SK-N-DZ (cell line): ENCODE measurements at places on chromosomes 12 and 14.

DNA sequence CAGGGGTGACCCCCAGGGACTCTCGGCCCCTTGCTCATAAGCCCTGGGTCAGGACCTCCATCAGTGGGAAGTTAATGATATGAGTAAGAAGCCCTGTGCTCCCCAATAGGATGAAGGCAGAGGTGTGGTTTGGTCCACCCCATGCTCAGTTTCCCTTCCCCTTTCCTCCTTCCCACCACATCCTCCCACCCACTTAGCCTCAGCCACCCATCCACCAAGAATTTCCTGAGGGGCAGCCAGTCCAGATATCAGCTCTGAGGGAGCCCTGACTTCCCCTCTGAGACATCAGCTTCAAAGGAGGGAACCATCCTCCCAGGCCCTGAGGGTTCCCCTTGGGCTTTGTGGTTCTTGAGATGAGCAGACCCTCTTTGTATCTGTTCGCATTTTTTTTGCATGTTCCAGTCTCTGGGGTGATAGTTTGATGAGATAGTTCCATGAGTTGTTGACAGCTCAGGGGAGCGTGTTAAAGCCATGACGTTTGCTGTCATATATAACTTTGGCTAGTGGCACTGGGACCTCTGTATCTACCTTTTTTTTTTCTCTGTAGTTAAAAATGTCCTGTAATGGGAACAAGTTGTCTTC, 71.2 kb downstream of the LGMN start:
- DNase-seq, result no peak

GRCh38 chr12:2535583-2536204, 259.1 kb upstream of the FKBP4 start:
- DNase-seq, result no peak

DNA sequence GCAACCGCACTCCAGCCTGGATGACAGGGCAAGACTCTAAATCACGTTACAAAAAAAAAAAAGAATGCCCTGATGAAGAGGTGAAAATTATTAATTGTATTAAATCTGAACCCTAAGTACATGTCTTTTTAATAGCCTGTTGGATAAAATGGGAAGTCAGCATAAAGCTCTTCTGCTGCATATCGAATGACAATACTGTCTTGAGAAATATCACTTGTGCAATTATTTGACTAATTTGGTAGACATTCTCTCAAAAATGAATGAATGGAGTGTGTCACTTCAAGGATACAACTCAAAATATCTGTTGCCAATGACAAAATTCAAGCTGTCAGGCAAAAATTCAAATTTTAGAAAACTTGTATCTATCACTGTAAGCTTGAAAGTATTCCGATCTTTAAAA, 38.9 kb downstream of the DNAI7 start:
- DNase-seq, result no peak

- DNase-seq, result no peak
These were observed 27.4 kb upstream of the ABCD2 start for GRCh38 chr12:39646963-39647362.

- DNase-seq, result peak; percentile 61
These were observed 4.1 kb downstream of the CD163L1 start for GRCh38 chr12:7439579-7440505.

- DNase-seq, result no peak
These were observed 765 bp downstream of the TMEM120B start for GRCh38 chr12:121713257-121713777.

DNA sequence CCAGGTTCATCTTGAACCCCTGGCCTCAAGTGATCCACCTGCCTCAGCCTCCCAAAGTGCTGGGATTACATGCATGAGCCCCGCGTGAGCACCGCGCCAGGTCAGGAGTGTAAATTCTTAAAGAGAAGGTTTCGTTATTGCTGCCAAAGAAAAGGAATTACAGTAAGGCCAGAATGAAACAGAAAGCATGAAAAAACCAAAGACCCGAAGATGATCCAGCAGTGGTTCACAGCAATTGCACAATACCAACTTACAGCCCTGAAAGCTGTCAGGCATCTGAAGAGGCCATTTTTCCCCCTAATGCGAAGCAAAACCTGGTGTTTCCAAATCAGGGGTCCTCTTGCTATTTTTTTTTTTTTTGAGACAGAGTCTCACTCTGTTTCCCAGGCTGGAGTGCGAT, 10.3 kb downstream of the RBM23 start:
- DNase-seq, result no peak

DNA sequence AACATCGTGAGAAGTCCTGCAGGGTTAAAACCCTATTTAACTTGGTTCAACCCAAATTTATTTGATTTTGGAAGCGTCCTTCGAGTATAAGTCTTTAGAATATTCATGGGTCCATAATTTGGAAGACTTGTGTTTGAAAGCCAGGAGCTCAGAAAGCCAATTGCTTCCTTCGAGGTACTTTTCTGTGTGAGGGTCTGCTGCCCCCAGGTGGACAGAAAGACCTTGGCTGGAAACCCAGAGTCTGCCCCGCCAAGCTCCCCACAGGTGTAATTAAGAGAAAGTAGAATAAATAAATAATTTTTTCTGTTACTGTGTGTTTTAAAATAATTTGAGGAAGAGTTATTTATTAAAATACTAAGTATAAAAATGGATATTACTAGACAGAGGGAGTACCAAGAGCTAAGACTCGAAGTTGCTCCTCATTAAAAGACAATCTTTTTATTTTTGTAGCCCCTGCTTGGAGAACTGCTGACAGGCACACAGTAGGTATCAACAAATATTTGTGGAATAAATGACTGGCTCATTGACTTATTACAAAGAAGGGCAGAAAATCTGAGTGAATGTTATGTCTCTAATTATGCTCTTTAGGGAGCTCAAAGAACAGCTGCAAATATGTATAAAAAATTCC, 105.8 kb downstream of the PAH start:
- peak; percentile 34 for DNase-seq

DNA sequence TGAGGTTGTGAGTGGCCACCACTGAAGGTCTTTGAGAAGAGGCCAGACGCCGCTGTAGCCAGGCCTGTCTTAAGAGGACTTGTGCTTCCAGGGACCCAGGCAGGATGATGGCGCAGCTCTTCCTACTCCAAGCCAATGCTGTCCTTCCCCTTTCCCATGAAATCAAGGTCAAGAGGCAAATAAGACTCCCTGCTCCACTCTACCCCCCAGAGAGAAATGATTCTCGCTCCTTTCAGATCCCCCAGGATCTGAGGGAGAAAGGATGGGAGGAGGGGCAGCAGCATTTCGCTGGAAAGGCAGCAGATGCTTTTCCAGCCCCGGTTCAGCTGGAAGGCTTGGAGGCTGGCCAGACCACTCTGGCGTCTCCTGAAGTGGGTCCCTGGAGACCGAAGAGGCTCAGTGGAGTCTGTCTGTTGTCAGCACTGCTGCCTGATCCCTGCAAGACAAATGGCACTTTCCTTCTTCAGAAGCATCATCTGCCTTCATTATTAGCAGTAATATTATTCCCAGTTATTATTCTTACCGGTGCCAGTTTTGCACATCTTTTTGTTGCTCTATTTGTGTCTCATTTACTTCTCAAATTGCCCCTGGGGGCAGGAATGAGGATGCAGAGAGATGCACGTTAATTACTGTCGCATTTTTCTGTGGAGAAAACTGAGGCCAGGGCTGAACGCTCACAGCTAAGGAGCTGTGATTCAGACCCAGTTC, 51.4 kb downstream of the C14orf132 start:
- DNase-seq, result peak; percentile 90

DNA sequence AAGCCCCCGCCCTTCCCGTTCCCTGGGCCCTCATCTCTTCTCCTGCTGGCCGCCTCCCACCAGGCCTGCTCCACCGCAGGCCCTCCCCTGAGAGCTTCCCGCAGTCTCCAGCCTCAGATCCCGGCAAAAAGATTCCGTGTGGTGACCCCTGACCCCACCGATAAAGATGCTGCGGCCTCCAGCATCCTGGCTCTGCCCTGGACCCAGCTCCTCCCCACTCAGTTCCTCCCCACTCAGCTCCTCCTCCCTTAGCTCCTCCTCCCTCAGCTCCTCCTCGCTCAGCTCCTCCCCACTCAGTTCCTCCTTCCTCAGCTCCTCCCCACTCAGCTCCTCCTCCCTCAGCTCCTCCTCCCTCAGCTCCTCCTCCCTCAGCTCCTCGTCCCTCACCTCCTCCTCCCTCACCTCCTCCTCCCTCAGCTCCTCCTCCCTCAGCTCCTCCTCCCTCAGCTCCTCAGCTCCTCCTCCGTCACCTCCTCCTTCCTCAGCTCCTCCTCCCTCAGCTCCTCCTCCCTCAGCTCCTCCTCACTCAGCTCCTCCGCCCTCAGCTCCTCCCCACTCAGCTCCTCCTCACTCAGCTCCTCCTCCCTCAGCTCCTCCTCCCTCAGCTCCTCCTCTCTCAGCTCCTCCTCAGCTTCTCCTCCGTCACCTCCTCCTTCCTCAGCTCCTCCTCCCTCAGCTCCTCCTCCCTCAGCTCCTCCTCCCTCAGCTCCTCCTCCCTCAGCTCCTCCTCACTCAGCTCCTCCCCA, 17.0 kb downstream of the NOC4L start:
- no peak for DNase-seq

DNA sequence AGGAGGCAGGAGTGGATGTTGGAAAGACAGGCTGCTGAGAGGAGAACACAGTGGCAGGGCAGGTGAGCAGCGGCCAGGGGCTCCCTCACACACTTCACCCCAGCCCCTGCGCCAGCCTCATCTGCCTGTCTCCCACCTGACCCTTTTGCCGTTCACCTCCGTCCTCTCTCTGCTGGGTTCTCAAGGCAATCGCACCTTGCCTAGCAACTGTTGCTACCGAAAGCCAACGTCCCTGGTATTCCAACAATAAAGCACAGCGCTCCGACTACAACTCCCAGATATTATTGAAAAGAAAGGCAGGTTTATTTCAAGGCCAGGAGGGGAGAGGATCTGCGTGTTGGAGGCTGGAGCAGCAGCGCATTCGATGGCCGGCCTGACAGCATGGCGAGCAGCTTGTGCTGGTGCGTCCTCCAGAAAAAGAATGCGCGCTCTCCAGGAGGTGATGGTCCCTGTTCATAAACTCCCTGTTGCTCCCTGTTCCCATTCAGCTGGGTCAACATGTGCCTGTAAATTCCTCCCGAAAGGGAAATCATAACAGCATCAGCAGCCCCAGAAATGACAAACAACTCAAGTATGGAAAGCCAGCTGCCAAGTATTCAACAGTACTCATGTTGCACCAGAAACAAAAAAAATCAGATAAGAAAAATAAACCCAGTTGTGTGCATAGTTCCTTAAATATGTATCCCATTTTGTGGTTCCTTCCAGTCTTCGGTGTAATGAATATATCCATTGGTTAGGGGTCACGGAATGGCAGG, 153.0 kb upstream of the DIO3 start:
- DNase-seq, result no peak

GRCh38 chr12:106445959-106446358, 88.4 kb downstream of the POLR3B start:
- no peak for DNase-seq

DNA sequence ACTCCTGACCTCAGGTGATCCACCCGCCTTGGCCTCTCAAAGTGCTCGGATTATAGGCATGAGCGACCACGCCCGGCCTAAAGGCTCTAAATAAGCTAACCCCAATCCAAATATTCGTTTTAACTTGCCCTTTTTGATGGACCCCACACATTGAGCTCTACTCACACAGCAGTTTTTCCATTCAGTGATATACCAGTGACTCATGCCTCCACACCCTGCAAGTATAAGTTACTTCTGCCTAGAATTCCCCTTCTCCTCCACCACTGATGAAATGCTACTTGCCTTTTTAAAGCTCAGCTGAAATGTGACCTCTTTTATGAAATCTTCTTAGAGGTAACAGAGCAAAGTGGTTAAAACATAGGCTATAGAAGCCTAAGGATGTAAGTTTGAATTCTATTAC, 68.8 kb downstream of the EXOC5 start:
- DNase-seq, result no peak

DNA sequence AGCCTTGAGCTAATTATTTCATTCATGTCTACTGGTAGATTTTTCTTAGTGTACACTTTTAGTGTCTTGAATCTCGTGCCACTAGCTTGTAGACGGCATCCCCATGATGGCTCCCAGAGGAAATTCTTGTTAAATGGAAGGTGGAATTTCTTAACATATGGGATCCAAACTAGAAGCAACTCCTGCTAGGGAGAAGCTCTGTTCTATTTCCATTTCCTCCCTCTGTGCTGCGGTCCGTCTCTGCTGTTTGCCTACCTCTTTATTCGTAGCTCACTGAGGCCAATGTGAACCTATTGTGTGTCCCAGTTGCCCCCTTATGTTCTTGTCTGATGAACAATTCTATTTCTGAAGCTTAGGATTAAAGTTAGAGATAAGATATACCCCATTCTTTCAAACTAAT, 588 bp downstream of the PIK3C2G start:
- DNase-seq, result no peak

DNA sequence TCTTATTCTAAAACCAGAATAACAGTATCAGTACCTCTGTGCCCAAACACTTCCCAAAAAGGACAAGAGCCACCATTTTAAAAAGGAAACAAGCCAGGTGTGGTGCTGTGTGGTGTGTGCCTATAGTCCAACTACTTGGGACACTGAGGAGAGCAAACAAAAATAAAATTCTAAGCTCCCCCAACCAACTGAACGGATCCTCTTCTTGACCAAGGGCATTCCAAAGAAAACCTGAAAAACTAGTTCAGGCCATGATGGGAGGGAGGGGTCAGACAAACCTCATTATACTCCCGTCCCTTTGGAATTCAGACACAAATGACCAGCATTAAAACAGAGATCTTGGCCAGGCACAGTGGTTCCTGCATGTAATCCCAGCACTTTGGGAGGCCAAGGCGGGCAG, 20.5 kb downstream of the SLC11A2 start:
- DNase-seq, result no peak

- DNase-seq, result no peak
These were observed 313.1 kb downstream of the TMEM117 start for GRCh38 chr12:44148936-44149335.

DNA sequence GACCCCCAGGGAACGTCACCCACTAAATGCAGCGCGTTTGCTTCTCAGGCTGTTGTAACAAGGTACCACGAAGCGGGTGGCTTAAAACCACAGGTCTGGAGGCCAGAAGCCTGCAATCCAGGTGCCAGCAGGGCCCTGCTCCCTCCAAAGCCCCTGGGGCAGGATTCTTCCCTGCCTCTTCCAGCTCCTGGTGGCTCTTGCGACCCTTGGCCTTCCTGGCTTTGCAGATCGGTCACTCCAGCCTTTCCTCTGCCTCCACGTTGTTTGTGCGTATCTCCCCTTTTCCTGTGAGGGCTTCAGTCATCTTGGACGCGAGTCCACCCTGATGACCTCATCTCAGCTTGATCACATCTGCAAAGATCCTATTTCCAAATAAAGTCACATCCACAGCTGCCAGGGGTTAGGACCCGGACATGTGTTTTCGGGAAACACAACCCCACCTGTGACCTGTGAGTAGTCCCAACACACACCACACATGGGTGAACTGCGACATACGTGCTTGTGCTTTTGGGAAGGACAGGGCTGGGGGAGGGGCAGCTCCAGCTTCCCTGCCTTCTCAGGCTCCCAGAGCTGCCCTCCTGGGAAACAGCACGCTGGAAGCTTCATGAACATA, 114.5 kb upstream of the NCOR2 start:
- DNase-seq, result no peak

DNA sequence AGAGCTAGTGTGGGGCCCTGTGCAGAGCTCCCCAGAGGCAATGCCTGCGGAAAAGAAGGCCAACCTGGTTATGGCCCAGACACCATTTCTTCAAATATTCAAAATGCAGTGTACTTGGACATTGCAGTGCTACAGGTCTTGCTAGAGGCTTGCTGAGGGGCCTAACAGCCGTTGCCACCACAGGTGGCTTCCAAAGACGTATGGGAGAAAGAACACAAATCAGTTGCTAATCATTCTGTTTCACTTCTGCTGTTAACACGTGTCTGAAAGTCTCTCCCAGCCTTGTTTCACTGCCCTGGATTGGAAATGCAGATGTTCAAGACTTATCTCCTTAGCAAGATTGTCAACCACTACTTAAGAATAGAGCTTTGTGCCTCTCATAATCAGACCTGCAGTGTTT, 925.9 kb downstream of the GALC start:
- no peak for DNase-seq
